ENCODE measurements at places on chromosomes 4 and X.

DNA sequence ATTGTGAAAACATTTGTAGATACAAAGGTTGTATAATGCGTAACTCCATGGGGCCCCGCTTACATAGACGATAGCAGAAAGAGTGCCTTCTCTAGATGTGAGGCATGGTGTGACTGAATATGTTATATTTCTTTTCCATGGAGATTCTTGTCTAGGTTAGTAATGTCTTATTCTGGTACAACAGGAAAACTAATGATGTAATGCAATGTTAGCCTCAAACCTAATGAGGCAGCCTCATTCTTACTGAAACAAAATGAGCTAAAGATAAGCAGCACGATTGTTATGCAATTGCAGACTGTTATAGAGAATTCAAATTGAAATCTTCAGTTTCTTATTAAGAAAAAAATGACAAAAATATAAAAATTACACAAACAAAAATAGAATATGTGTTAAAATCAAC lies 171.1 kb upstream of the ANKRD50 start:
- no peak for DNase-seq

DNA sequence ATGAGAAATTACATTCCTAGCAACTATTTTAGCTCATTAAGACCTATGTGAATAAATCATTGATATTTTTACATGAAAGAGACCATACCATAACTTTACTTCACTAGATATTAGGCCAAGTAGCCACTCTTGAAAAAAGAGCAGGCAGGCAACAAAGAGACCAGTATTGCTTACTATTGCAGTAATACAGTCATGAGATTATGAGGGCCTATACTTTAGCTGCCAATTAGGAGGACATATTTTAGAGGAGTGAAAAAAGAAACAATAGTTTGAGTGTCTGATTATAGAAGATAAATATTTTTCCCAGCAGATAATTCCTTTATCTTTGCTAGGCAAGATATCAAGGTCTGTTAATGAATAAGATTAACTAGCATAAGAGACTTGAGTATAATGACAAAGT lies 739.0 kb downstream of the GRID2 start:
- DNase-seq, result no peak

GRCh38 chrX:9677098-9677739 lies 88.4 kb downstream of the GPR143 start:
- peak; percentile 13 for DNase-seq

GRCh38 chrX:9458516-9459078 lies 6.3 kb upstream of the TBL1X start:
- no peak for DNase-seq

DNA sequence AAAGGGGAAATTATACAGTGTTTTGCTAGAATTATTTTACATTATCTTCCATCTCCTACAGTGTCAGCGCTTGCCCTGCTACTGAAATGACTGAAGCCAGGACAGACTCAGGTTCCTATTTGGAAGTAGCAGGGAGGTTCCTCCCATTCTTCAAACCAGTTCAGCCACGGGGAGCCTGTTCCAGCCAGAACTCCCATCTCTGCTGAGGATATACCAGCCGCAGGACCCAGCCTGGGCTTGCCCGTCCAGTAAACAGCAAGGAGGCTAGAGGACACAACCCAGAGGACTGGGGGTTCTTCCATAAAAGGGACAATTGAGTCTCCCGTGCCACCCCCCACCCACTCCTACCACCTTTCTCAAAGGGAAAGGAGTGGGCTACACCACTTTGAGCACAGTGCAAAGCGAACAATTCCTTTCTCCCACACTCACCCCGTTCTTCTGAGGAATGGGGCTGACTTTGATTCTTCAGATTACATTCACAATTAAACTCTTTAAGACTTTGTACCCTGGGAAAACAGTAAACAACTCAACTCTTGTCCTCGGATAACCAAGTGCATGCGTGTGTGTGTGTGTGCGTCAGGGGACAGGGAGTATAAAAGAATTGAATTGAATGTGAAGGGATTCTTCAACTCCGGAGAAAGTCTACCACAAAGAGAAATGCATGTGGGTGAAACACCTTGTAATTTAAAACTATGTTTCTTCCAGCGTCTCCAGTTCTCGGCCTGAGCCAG lies 31.0 kb upstream of the PPARGC1A start:
- DNase-seq, result no peak

DNA sequence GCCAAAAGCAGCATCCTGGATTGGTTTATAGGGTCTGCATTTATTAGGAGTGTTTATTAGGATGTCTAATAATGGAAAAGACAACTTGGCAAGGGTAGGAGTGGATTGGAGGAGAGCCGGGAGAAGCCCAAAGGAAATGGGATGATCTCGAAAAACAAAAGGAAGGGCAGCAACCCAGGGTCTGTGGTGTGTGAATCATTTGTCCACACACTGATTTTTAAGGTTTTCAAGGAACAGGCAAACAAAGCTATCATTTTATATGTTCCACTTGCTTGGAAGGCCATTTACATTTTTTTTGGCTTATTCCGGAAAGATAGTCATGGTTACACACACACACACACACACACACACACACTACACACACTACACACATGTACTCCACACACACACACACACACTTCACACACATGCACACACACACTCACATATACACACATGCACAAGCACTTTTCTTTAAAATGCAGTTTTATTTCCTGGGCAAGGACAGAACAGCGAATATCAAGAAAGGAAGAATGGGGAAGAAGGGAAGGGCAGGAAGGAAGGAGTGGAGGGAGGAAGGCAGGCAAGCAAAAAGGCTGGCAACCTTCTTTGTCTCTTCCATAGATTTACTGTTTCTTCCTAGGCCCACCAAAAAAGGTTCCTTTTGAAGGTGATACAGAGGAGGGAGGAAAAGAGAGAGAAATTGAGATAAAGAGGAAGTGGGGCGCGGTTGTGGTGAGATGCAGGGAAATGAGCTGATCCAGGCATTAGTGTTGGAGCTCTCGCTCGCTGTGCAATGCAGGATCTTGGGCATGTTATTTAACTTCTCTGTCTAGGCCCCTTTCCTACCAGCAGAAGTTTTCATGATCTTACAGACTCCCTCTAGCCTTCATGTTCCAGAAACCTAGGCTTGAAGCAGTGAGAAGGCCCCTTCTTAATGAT lies 88.6 kb upstream of the MAML3 start:
- no peak for DNase-seq

- no peak for DNase-seq
Measured at GRCh38 chrX:11059933-11060332, 51.2 kb upstream of the HCCS start.

All from stimulated activated CD4-positive, alpha-beta T cell treated with anti-CD3 and anti-CD28 coated beads, Interleukin-2, amount 100 ng/mL, for 24 hours (primary cell).